ENCODE measurements at places on chromosomes 2 and 18.
A peak's percentile ranks its signal among the peaks of the same experiment; 100 is the strongest.

DNA sequence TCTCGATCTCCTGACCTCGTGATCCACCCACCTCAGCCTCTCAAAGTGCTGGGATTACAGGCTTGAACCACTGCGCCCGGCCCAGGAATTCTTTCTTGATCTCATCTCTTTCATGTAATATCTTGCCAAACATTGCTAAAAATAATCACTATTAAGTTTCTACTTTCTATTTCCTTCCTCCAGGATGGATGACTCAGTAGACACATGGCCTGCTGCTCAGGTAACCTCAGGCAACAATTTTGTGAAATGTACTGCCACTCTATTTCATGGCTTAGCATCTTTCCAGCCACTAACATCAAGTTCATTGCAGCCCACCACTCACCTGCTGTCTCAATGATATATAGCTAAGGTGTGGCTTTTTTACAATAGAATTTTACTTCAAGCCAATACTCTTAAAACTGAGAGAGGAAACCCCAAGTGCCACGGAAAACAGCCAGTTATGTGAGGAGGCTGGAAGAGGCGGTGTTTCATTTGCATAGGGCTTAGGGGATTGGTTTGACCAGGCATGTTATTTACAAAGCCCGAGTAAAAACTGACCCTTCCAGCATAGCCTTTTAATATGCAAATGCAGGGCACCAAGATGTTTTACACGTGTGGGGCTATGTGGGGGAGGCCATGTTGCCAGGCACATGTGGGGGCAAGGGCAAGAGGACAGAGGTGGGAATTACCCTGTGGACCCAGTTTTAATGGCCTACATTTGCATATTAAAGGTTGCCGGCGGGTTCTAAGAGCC lies 11.3 kb upstream of the SUMO1 start:
- peak; percentile 57 for DNase-seq

DNA sequence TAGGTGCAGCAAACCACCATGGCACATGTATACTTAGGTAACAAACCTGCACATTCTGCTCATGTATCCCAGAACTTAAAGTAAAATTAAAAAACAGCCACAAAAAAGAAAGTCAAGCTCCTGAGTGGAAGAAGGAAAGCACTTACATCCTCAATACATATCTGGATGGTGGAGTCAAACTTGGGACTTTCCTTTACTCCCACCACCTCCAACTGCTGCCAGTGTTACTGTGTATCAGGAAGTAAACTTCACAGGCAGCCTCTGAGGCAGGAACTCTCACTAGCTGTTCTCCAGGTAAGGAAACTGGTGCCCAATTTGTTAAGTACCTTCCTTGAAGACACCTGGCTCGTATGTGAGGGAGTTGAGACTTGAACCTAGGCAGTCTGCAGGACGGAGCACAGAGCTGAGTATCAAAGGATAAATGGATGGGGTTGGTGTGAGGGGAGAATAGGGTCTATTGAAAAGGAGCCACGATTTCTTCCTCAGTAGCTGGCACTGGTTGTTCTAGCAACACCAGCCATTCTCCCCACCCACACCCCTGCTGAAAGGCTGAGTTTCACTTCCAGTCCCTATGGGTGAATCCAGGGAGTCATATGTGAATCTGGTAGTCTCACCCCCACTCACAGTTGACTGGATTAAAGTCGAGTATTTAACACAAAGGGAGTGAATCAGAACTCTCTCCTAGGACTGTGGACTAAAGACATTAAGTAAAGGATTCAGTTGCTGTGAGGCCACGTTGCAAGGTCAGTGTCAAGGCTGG lies 50.0 kb upstream of the GPR39 start:
- DNase-seq, result no peak

- DNase-seq, result no peak
Observed at GRCh38 chr18:58135183-58135641, 91.2 kb downstream of the NEDD4L start.

DNA sequence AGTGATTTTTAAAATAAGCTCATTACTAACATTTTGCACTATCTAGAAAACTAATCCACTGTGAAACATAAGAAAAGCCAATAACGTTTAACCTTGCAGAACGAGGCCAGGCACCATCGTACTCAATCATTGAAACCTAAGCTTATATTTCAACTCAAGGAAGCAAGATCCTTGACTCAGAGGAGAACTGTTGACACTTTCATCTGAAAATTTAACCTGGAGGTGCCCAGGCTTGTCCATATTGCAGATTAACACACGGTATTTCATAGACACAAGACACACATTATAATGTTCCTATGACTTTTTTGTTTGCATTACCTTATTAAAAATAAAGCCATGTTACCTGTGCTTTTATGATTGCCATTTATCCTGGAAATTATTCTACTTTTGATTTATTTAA lies 89.6 kb downstream of the ZNF385B start:
- no peak for DNase-seq

GRCh38 chr2:28437149-28437835 lies 44.6 kb downstream of the FOSL2 start:
- DNase-seq, result peak; percentile 34

DNA sequence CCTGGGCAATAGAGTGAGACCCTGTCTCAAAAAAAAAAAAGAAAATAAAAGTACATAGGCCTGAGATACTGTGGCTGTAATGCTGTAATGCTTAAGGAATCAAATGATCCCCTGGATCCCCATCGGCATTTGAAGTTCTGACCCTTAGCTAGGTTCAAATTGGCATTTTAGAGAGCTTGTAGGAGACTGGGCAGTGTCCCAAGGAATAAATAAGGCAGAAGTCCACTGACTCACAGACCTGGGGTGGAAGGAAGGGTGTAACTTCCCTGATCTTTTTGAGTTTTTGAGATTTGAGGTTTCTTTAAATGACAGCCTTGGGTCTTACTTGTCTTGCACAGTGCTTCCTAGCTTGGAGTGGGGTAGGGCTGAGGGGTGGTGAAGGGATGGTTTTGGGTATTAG lies 553.7 kb downstream of the SLC4A3 start:
- no peak for DNase-seq

DNA sequence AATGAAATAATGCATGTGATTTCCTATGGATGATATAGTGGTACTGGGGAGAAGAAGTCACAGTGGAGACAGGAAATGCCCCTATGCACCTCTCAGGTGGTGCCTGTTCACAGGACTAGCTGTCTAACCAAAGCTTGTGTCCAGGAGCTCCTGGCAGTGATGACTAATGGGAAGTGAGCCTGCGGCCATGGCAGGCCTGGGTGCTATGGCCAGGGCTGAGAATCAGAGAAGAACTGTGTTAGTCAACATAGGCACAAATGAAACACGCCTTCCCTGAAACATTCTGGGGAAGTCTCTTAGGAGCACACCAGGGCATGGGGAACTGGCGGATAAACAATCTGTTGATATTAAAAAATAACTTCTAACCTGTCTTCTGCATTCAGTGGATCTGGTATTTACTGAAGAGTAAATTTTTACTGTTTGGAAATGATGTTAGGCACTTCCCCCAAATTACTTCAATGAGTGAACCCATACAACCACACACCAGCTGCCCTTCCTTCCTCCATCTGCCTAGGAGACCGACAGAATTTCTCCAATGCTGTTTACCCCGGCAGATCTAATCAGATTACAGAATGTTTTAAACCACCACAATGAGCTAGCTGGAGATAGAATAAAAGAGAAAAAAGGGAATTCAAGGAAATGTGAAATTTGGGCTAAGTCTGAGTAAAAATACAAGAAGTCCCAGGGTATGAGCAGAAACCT lies 67.4 kb downstream of the MEP1B start:
- DNase-seq, result no peak

DNA sequence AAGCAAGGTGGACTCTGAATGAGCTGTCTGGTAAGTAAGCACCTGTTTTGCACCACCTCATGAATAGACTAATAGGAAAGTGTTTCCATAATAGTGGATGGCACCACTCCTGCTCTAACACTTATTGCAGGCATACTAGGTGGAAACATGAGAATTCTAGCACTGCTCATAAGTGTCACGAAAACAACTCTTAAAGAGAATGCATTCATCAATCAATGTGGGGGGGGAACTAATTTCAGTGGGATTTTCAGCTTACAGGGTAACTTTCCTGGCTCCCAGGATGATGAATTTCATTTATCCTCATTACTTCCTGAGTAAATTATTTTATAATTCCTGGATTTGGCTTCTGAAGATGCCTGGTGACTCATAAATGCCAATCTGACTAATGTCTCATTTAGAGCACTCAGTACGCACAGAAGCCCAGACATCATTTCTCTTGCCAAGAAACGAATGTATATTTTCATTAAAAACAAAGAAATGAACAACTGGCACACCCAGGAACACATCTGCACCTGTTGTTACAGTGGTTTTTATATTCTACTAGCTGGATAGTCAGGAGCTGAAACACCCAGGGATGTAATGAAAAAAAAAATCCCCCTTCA lies 129.6 kb downstream of the PID1 start:
- no peak for DNase-seq

- peak; percentile 4 for DNase-seq
Observed at GRCh38 chr2:63819765-63820717, 21.7 kb upstream of the UGP2 start.

GRCh38 chr2:129293326-129293725 lies 686.1 kb upstream of the RAB6C start:
- DNase-seq, result no peak

DNA sequence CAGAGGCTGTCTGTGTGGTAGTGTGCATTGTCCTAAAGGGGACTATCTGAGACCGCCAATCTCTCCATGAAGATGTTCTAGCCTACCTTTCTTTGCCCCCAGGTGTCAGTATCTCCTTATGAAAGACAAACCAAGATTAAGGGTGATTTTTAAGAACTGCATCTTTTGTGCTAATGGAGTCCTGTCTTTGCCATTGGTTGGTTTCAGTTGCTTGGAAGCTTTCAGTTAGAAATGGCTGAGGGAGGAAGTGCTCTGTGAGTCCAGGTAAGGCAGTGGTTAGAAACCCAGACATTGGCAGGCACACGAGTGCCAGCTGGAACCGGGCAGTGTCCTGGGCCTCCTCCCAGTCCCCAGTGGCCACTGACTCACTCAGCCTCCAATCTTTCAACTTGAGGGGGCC lies 111.3 kb downstream of the DOCK10 start:
- DNase-seq, result no peak

- DNase-seq, result no peak
Observed at GRCh38 chr2:39497082-39497801, 60.2 kb upstream of the MAP4K3 start.

DNA sequence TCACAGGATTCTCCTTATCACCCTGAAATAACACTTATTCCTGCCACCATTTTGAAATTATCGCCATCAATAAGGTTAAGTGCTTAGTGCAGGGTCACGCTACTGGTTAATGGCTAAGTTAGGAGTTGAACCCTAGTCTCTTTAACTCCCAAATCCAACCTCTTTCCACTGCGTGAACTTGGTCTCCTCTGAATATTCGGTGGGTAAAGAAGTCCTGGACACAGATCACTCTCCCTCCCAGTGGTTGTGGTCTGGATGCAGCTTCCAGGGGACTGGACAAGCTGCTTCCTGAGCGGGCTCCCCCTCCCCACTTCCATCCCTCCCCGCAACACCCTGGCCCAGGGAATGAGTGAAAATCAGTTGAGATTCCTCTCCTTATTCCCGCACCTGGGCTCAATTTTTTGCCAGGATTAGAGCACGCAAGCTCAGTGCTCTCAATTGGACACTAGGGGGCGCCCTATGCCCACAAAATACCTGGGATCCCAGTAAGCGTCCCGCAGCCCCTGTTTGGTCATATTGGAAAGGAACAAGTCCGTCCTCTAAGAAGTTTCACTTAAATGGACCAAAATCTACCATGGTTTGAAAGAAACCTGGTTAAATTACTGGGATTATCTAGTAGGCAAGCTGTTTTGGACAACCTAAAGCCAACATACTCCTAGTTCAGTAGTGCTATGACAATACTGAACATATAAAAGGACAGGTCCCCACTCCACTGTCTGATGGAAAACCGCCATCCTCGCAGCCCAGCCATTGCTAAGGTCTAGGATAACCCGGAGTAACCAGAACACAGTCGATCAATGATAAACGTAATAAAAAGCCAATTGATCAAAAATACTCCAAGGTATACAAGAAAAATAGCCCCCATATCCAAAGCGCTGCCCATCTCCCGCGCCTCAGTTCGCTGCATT lies 40.4 kb downstream of the DHRS9 start:
- DNase-seq, result peak; percentile 49

DNA sequence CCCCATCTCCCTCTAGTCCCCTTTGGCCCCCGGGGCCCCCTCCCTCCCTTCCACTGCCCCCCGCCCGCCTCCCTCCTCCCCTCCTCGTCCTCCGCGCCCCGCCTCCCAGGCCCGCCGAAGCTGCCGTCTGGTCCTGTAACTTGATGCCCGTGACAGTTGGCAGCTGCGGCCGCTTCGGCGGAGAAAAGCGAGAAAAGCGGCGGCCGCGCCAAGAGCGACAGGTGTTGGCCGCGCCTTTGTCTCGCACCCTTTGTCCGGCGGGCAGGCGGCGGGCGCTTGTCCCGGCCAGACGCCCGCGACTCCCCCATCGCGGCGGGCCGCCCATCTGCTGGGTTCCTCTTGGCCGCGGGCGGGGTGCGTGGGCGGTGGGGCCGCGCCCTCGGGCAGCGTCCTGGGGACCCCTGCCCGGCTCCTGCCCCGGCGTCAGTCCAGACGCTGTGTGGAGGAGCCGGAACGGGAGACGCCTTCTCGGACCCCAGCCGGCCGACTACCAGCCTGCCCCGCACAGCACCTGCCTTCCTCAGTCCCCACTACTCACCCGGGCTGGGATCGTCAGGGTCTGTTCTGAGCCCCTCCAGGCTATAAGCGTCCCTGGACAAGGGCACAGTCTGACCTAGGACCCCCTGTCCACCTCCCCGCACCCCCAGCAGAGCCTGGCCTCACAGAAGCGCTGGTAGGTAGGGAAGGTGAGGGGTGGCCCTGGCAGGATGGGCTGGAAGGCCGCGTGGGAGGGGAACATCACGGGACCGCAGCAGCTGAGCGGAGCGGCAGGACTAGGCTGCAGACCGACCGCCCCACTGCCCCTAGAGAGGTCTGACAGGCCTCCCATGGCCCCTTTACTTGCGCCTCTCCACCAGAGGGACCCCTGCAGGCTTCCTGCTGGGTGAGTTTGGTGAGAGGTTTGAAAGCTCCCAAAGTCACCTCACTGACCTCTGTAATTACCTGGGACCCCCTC lies 1.2 kb upstream of the HES6 start:
- DNase-seq, result peak; percentile 98

DNA sequence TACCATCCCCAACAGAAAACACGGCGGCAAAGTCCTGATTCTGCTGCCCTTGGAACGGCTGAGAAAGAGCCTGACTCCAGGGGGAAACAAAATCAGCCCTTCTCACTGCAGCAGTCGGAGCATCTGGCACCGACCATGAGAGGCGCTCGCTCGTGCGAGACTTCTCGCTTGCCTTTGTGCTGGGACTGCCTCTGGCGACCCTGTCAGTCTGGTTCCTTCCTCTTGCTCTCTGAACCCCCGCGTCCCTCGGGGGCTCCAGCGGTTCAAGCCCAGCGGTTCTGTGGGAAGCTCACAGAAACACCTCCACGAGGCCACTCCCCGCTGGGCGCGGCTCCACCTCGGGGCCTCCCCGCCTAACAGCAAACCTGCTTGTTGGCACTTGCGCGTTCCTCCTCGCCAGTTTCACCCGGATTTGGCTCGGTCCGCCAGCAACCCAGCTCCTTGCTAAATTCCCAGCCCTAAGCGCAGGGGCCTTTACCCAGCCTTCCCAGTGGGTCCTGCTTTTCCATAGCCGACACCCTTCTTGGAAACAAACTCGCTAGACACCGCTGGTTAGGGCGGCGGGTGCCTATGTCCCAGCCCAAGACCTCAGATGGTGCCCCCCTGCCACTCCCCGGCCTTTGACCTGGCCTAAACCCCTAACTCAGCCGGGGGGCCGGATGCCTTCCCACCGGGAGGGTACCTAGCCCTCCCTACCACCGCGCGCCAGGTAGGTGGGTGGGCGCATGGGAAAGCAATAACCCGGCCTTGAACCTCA lies 2.2 kb downstream of the RND3 start:
- DNase-seq, result peak; percentile 79
